Hematopoietic multipotent progenitor cell treated with erythropoietin and hydrocortisone succinate and interleukin-3 and kit ligand, for 4 days (in vitro differentiated cells): ENCODE measurements at places on chromosomes 11 and 22.

DNA sequence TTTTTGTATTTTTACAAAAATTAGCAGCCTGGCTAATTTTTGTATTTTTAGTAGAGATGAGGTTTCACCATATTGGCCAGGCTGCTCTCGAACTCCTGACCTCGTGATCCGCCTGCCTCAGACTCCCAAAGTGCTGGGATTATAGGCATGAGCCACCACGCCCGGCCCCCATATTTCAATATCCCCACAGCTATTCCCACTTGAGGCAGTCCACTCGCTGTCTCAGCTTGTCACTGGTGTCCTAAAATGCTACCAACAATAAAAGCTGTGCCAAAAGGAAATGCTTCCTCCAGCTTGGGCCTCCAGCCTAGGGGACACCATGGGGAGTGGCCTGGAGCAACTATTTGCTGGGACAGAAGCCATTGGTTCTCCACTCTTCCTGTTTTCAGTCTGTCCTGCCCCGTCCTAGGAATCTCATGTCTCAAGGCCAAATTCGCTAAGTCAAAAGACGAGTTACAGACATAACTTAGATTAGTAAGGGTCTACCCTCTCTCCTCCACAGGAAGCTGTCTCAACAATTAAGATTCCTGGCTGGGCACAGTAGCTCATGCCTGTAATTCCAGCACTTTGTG lies 7.3 kb upstream of the SPINDOC start:
- DNase-seq = no peak

- peak; percentile 7 for DNase-seq
Measured at GRCh38 chr11:15793043-15793996, 563.0 kb downstream of the SOX6 start.

GRCh38 chr11:87600938-87601337 lies 563.2 kb downstream of the TMEM135 start:
- DNase-seq = no peak

DNA sequence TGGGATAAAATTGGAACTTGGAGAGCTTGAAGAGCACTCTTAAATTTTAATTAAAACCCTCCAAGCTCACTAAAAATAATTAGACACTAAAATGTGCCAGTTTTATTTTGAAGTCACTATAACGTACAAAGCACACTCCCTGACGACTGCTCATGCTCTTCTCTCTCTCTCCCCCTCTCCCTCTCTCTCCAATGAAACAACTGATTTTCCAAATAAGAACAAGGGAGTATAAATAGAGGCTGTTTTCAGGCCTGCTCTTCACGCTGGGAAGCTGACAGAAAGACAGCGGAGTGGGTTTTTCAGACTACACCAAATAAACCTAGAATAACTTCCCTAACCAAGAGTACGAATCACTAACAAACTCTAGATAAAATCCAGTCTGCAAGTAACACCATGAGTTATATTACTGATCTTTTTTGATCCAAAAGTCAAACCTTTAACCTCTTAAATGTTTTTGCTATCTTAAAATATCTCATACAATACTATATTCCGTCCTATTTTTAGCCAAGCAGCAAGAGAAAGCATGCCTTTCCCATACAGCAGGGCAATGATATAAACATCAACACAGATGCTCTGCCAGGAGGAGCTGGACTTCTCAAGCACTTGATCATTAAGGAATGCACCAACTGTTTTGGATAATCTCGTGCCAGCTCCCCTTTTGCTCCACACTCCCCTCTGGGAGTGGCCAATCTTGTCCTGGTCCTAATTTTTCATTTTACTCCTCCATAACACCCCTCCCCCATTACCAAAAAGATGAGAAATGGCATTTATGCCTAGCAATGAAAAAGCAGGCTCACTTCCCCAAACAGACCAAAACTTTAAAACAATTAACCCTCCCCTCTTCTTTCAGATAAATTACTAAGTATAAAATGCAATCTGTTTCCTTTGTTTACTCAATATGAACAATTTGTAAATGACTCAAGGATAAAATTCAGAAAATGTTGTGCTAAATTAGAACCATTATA lies 116.9 kb downstream of the SOX6 start:
- DNase-seq = no peak

DNA sequence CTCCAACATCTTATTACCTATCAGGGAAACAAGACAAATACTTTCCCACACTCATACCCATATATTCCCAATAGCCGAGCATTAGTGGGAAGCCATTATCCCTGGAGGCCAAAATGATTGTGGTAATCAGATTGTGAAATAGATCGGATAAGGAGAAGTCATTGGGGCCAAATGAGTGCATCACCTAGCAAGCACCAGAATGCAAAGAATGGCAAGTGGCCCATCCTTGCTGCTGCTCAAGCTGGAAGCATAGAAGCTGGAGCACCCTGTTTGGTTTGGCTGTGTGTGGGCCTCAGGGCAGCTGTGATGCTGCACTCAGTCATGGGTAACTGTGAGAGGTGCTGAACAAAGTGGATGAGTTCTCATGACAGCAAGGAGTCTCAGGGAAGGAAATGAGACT lies 18.7 kb upstream of the DBX1 start:
- DNase-seq = no peak

DNA sequence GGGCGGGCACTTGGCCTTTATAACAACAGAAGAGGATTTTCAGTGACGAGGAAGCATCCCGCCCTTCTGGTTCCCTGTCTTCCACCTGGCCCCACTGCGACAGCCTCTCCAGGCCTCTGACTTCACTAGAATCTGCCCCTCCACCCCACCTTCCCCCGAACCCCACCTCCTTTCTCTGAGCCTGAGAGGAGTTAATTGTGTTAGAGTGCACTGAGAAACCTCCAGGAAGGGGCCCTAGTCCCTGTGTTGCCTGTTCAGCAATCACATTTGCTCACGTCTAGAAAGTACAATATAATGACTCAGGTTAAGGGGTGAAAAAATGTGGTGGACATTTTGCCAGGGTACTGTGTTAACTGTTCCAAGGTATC lies 38.8 kb downstream of the PTPRJ start:
- no peak for DNase-seq

DNA sequence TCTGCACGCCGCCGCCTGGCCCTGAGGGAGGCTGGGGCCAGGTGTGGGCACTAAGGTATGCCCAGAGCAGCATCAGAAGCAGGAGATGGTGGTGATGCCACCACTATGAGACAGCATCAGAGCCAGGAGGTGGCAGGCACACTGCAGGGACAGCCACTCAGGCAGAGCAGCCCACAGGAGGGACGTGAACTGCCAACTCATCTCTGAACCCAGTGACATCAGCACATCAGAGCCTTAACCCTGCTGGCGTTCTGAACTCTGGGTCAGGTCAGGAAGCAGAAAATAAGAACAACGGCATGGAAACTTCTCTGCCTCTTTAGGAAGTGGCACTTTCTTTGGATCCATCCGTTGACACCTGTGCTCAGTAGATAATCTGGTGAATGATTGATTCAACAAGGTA lies 14.7 kb upstream of the IFT27 start:
- DNase-seq = peak; percentile 57
